ENCODE measurements at places on chromosomes 11 and 22. TPM values are rescaled to one million over a fixed set of nuclear protein-coding genes. Genes with fewer than 3 reads are reported as not detected.
A peak's percentile ranks its signal among the peaks of the same experiment; 100 is the strongest.

- DNase-seq = no peak
Observed at GRCh38 chr22:18110954-18111758, 547 bp downstream of the TUBA8 start.

DNA sequence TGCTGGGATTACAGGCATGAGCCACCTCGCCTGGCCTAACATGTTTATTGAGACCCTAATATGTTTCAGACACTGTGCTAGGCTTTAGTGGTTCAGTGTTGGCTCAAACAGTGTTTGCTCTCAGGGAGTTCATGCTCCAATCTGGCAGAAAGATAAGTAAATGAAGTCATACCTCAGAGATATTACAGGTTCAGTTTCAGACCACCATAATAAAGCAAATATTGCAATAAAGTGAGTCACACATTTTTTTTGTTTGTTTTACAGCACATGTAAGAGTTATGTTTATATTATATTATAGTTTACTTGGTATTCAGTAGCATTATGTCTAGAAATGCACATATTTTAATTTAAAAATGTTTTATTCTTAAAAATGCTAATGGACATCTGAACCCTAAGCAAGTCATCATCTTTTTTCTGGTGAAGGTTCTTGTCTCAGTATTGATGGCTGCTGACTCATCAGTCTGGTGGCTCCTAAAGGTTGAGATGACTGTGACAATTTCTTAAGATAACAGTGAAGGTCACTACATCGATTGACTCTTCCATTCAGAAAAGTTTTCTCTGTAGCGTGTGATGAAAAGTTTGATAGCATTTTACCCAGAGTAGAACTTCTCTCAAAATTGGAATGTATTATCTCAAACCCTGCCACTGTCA lies 243.0 kb upstream of the ANO5 start:
- DNase-seq = no peak

The HPX gene
- total RNA-seq = 1.3 TPM

GRCh38 chr11:71066311-71066710 lies 186.1 kb downstream of the SHANK2 start:
- no peak for DNase-seq

DNA sequence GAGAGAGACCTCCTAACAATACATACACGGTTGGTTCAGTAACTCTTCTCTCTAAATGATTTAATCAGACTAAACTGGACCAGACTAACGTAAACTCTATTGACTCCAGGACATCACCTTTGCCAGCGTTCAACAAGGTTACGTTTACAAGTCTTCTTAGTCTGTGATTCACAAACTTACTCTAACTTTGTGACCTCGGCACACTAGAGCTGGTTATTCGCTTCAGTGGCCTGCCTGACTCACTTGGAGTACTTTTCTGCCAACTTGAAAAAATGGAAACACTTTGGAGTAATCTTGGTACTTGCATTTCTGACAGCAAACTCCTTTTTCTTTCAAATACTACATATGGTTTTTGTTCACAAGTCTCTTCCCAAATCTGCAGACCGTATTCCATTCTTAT lies 26.2 kb downstream of the MTMR2 start:
- DNase-seq = no peak

- DNase-seq = no peak
Observed at GRCh38 chr11:704781-705645, 1.0 kb upstream of the EPS8L2 start.

The CFAP300 gene
- 2.5 TPM for total RNA-seq

- DNase-seq = peak; percentile 62
Observed at GRCh38 chr11:70105755-70106571, 27.8 kb downstream of the ANO1 start.

The CARD10 gene
- 7.8 TPM for total RNA-seq

DNA sequence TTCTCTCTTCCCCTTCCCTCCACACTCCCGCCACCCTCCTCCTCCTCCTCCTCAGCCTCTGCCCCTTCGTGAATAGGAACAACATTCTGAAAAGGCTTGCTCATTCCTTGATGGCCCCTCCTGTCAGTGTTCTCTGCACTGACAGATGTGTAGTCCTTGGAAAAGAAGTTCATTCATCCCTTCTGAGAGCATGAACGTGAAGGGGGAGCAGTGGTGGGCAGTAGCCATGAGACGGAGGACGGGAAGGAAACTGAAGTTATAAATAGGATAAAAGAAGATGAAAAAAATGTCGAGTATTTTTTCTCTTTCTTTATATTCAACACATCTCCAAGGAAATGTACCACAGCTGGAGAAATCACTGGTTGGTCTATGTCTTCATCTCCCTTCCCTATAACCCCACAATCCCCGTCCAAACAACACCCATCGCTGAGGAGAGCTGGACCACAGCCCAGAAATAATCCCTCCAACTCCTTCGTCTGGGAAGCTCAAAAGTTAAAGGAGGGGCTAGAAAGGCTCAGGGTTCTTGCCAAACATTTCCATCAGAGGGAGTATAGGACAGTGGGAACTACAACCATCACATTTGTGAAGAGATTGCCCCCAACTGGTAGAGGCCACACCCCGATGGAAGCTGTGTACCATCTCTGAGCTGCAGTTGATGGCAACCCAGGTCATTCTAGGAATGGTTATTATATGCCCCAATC lies 33.5 kb downstream of the ETS1 start:
- peak; percentile 95 for DNase-seq

The OR51E2 gene
- total RNA-seq = 0.53 TPM

The KDM4D gene
- total RNA-seq = 1.4 TPM

- no peak for DNase-seq
Observed at GRCh38 chr11:2787816-2788167, 88.0 kb upstream of the KCNQ1OT1 start.

DNA sequence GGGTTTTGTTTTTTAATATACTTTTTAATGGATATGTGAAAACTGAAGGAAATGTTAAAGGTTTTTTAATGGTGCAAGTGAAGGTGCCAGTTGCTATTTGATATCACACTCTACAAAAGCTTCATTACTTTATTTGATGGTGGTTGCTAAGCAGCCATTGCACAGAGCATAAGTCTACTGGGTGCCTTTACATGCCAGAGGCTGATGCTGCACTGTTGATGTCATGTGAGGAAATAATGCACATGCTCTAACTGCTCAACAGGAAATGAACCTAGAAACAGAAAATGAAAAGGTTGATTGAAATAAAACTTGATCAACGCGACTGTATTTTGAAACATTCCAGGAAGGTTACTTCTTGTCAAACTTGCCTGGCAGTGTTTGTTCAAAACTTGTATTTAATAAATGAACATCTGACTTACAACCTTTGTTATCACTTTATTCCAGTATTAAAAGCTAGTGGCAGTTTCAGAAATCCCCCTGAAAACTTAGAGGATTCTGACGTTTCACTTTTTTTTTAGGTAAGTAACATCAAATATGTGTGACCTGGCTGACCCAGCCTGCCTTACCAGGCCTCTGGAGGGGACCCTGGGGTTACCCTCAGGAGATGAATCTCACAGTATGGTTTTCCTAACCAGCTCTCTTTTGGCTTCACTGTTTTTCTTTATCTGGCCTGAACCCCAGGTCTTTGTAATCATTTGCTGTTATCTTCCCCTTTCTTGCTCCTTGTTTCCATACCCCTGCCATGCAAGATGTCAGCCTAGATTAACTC lies 2.4 kb upstream of the ATP5MG start:
- DNase-seq = no peak

DNA sequence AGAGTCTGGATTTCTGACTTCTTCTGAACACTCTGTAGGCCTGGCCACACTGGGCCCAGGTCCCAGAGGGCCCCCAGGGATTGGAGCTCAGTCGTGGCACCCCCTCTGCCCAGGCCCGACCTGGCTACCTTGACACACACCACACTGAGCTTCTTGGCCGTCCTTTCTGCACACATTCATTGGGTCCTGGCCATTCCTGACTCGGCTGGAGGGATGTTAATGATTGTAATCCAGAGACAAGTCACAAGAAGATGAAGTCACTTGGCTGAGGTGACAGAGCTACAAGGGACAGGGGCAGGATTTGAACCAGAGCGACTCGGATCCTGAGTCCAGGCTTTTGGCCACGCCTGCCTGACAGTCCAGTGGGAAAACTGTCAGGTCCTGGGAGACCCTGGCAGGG lies 23.9 kb upstream of the PDGFB start:
- no peak for DNase-seq

DNA sequence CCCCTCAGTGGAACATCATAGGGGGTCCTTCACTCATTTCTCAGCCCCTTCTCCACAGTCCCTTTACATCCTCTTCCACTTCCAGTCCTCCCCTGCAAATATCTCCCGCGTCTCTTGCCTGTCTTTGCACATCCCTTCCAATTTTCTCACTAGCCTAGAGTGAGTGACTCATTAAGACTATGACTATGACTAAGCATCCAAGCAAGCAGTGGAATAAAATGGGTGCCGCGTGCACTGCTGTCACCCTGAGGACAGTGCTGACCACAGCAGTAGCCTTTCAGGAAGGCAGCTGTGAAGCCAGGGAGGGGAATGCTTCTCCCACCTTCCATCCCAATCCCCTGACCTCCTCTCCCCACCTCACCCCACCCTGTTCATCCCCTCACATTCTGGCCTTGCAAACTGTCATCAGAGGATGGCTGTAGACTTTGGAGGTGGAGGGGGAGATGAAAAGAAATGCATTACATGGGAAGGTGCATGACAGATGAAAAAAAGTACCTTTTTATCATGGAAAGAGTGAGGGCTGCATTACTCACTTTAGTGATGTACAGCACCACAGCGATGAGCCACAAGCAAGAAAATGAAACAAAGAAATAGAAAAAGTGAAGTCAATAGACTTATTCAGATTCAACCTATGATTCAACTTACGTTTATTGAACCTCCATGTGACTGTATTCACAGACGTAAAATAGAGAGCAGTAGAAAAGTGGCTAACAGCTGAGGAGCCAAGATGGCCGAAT lies 948.2 kb downstream of the NTM start:
- no peak for DNase-seq

DNA sequence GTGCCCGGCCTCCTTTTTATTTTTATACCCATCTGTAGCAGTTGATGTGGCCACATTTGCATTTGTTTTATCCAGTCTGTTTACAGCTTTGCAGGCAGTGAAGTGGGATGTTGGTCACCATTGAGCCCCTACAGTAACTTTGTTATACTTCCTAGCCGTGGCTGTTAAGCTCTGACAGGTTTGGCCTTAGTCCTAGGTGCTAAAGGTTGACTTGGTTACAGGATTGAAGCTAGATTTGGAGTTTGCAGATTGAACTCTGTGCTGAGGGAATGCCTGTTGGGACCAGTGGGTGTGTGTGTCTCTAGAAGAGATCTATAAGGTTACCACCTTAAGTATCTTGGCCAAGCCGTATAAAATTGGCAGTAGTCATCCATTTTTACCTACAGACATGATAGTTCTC lies 91.2 kb downstream of the PPP6R3 start:
- DNase-seq = no peak

- DNase-seq = peak; percentile 79
Observed at GRCh38 chr11:117851106-117851505, 25.4 kb downstream of the FXYD6 start.

- DNase-seq = no peak
Observed at GRCh38 chr22:45893516-45893915, 83.4 kb downstream of the WNT7B start.

- no peak for DNase-seq
Observed at GRCh38 chr11:94068764-94069163, 47.6 kb downstream of the HEPHL1 start.

- DNase-seq = no peak
Observed at GRCh38 chr11:118908264-118908663, 17.5 kb downstream of the BCL9L start.

The SPA17 gene
- total RNA-seq = 3.5 TPM

DNA sequence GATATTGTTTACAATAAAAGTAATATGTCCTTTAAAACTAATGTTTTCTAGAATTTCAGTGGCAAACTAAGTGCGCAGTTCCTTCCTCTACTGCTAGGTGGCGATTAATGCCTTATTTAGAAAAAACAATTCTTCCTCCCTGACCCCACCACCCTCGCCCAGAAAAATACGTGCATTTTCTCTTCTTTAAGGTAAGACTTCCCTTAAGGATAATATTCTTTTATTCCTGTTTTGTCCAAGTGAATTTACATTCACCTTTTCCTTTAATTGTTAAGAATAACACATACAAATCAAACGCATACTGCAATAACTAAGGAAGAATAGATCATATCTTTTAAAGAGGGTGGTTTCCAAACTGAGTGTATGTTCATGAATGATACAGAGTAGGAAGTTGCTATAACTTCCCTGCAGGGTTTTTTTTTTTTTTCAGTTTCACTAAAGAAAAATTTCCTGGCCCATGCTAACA lies 17.0 kb upstream of the PSMA1 start:
- peak; percentile 47 for DNase-seq

GRCh38 chr11:1516273-1517067 lies 29.9 kb upstream of the MOB2 start:
- DNase-seq = no peak

DNA sequence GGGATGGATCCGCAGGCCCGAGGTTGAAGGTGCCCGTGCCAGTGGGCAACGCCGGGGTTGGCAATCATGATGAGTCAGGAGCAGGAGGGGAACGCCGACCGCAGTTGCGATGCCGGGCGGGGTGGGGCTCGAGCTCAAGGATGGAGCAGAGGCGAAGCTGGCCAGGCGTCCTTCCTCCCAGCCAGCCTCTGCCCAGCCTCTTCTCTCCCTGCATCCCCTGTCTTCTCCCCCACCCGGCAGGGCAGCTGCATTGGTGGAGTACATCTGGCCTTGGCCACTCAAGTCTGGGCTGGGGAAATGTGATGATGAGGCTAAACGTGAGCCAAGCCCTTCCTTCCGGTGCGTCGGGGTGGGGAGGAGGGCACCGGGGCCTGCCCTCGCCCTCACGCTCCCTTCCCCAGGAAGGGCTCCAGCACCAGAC lies 3.9 kb downstream of the IFITM10 start:
- peak; percentile 51 for DNase-seq

- no peak for DNase-seq
Observed at GRCh38 chr11:33884035-33884434, 7.8 kb downstream of the LMO2 start.

The HSD17B12 gene
- 30.2 TPM for total RNA-seq

DNA sequence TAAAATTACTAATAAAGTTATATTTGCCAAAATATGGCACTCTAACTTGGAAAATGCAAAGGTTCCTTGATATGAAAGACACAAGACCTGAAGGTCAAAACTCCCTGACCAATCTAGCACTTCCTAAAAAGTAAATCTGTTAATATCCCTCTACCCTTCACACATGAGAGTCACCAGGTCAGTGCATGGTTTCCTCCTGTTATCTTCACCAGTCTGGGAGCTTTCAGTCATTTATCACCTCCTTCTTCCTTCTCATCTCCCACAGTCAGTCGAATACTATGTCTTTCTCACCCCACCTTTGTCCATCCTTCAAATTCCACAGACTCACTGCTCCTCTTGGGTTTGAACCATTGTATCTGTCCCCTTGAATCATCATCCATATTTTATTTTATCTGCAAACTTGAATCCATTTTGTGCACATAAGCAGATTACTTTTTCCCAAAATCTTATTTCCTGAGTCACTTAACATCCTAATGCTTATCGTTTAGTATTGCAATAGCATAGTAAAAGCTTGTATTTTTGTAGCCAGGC lies 2.6 kb downstream of the HBE1 start:
- DNase-seq = no peak

- peak; percentile 96 for DNase-seq
Observed at GRCh38 chr22:50474710-50475651, at the start of gene SBF1. SBF1 (minus strand) TSS chr22:50475035; CDS start chr22:50474840, 195 bp downstream.

Measured in muscle of leg (tissue), 16 donors.